AG08396 (cell line): ENCODE measurements at places on chromosomes 4 and X.

GRCh38 chr4:187139141-187139540 is 415.5 kb upstream of the FAT1 start:
- no peak for DNase-seq

- no peak for DNase-seq
Measured at GRCh38 chrX:153948847-153949805, 4.7 kb upstream of the RENBP start.

- DNase-seq: no peak
Measured at GRCh38 chrX:52262195-52262546, 77.5 kb downstream of the MAGED4 start.

GRCh38 chr4:152448038-152448707 is 87.7 kb downstream of the FBXW7 start:
- DNase-seq: no peak

DNA sequence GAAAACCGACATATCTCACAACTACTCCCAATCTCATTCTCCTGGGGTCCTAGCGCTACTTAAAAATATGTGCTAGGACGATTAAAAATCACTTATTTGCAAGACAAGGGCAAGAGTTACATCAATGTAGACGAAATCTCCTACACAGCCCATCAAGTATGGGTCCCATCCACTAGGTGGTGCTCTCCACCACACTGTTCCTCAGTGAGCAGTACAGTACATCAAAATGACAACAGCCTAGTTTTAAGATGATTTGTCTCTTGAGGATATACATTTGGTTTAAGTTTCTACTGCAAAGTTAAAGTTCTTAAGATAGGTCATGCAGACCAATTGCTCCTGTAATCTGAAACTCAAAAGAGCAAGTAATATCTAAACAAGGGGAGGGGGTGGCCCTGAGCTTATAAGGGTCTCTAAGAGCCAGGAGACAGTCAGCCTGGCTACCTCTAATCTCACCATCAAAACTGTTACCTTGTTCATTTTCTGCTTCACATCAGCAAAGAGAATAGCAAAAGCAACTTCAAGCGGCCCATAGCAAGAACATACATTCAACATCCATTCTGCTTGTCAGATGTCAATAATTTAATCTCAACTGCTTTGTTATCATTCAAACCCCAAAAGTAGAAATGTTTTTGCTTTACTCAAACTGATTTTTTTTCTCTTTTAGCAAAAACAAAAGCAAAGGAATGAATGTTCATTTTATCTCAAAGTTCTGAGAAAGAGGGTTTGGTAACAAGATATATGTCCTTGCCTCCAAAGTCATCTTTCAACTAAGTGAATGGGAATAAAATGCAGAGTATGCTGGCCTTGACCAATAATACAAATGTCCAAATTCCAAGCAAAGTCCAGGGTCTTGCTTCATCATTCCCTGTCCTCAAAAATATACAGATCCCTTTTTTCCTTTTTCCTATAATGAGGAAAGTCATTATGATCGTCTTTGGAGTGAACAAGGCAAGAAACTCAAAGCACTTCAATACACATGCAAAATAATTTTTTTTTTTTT is 53.1 kb downstream of the STX18 start:
- DNase-seq: peak; percentile 63

- DNase-seq: no peak
Measured at GRCh38 chrX:21014326-21014725, 359.9 kb upstream of the CNKSR2 start.

- DNase-seq: no peak
Measured at GRCh38 chr4:10259976-10260375, 143.4 kb upstream of the WDR1 start.

DNA sequence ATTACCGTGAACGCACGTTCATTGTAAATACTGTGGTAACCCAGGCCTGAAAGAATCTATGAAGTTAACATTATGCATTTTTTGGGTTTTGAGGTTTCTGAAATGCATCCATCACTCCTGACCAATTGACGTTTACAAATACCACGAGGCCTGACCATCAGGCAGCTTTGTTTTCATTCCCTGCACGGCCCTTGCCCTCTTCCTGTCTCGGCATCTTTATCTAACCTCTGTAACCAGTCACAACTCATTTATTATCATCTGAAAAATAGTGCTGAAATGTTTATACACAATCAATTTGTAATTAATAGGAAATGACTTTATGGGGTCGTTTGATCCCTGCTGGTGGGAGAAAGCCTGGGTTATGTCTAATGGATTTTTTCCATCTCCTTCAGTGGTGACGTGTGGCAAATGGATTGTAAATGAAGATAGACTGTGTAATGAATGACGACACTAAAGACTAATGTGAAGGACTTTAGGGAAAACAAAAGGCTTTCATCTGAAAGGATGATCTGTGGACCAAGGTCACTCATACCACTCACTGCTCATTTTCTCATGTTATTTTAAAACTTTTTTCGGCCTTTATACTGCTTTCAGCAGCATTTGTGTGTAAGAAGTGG is 102.7 kb upstream of the SORBS2 start:
- DNase-seq: peak; percentile 59

DNA sequence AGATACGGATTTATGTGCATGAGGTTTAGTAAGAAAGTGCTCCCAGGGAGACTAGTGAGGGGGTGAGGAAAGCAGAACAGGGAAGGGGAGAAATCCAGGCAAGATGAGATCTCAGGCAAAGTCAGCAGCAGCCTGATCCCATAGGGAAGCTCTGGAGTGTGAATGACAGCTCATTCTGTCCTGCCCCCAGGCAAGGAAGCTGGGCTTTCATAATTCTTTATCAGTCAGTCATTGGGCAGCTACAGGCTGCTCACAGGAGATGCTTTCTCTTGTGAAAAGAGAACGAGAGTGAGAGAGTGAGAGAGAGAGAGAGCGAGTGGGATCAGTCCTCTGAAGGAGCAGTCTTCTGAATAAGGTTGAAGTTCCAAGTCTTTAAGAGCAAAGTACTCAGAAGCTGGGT is 48.1 kb downstream of the SRPX start:
- no peak for DNase-seq

GRCh38 chr4:65367306-65367705 is 303.0 kb downstream of the EPHA5 start:
- DNase-seq: no peak

DNA sequence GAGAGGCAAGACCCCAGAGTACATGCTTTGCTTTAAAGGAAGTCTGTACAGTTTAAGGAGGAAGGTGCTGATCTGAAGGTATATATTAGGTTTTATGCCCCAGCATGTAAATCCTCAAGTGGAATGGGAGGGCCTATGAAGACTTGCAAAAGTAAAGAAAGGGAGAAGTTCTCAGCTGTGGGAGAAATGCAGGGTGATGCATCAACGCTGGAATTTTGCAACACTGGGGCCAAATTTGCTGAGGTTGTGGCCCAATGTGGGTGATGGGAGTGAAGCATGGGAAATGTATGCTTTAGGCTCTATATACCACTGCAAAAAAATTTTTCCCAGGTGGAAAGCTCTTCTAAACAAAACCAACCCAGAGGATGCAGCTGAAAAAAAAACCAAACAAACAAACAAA is 33.8 kb upstream of the GPR174 start:
- no peak for DNase-seq

DNA sequence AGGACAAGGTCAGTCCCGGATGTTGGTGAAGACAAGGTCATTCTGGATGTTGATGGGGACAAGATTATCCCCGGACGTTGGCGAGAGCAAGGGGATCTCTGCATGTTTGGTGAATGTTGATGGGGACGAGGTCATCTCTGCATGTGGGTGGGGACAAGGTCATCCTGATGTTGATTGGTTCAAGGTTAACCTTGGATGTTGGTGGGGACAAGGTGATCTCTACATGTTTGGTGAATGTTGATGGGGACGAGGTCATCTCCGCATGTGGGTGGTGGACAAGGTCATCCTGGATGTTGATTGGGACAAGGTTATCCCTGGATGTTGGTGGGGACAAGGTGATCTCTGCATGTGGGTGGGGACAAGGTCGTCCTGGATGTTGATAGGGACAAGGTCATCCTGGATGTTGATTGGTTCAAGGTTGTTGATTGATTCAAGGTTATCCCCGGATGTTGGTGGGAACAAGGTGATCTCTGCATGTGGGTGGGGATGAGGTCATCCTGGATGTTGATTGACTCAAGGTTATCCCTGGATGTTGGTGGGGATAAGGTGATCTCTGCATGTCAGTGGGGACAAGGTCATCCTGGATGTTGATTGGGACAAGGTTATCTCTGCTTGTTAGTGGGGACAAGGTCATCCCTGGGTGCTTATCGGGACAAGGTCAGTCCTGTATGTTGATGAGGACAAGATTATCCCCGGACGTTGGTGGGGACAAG is 28.8 kb upstream of the PLCXD1 start:
- no peak for DNase-seq

- no peak for DNase-seq
Measured at GRCh38 chr4:108838451-108838850, 75.6 kb upstream of the ETNPPL start.

DNA sequence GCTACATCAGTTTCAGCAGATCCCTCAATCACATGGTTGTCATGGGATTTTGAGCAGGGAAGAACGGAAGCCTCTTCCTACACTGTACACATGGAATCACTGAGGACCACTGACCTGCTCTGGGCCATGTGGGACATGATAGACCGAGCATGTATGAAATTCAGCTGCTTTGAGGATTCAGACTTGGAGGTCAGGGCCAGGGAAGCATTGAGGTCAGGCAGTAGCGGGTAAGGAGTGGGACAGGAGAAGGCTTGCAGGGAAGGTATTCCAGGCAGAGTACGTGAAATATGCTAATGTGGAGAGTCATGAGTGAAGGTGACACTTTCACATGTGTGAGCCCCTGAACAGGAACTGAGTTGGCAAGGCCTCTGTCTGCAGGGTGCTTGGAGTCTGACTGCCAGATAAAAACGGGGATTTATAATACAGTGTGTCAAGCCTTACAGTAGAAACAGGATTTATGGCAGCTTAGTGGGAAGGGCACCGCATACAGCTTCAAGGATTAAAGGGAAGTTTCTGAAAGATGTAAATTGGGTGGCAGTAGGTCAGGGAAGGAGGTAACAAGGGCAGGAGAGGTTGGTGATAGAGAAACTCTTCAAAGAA is 111.7 kb downstream of the STK32B start:
- no peak for DNase-seq

GRCh38 chr4:101695176-101695575 is 95.4 kb upstream of the BANK1 start:
- DNase-seq: peak; percentile 3

DNA sequence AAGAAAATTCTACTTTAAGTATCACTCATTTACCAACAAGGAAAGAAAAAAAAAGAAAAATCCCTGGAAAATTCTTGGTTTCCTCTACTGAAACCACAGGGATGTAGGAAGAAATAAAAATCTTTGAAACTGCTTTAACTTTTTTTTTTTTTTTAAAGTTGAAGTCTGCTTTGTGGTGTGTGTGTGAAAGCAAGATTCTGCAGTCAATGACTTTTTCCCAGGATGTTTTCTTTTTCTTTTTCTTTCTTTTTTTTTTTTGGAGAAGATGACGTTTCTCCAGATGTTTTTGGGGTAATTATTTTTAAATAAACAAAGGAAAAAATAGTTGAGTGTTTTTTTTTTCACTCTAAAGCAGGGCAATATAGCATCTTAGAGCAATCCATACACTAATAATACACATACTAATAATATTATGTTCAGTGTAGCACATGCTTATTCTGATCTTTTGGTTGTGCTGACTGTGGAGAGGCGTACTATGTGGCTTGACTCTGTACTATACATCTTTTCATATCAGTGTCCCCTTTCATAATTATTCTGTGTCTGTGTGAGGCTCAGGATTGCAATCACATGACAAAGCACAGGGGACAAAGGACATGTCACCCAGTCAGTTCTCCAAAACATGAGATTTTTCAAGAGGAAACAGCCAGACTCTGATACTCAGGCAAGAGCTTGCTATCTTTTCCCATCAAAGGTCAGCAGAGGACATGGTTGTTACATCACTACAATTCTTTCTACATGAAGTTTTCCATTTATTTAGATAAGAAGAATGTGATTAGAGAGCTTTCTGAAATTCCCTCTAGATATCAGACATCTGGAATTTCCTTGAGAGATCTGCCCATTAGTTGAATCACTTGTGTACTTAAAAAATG is 111.0 kb downstream of the PDE5A start:
- peak; percentile 5 for DNase-seq

GRCh38 chr4:6674500-6675149 is 19.1 kb upstream of the S100P start:
- DNase-seq: no peak

DNA sequence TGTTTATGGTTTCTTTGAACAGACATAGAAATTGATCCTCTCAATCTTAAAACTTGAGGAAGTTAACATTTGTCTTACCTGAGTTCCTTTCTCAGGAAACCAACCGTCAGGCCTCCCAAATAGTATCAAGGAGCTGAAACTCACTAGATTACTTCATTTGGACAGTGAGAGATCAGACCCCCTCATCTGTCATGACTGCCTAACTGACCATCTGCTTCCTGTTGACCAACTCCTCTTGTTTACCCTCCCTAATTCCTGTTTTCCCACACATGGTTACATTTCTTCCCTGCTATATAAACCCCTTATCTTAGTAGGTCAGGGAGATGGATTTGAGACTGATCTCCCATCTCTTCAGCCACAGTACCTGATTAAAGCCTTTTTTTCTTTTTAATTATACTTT is 46.2 kb upstream of the NMU start:
- no peak for DNase-seq

DNA sequence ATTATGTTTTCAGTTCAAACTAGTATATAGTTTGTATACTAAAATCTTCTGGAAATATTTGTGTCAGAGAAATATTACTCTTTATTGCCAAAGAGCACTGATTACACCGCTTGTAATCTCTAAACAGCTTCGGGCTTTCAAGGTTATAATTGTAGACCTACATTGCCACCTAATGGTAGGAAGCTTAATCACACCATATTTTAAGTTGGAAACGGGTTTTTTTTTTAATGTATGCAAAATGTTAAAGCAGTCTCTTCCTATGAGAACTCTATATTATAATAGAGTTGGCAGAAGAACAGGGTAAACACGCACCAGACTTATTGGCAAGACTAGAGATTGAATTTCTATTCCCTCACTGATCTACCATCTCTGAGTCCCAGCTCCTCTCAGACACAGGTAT is 19.5 kb upstream of the NFXL1 start:
- peak; percentile 29 for DNase-seq

DNA sequence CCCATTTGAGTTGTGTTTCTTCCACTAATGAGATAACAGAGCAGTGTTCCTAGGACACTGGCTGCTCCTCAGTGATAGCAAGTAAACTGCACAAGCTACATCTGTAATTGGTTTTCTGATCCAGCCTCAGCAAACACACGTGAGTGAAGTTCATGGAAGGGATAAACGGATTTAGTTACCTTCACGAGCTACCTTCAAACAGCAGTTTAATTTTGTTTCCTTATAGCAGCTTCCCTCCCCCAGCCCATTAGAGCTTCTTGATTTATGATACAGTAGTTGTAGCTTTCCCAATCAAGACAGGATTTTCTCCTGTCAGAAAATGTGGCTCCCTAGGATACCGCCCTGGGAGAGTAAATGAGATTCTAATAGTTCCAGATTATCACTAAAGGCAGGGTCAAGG is 634.2 kb upstream of the FAT1 start:
- no peak for DNase-seq

DNA sequence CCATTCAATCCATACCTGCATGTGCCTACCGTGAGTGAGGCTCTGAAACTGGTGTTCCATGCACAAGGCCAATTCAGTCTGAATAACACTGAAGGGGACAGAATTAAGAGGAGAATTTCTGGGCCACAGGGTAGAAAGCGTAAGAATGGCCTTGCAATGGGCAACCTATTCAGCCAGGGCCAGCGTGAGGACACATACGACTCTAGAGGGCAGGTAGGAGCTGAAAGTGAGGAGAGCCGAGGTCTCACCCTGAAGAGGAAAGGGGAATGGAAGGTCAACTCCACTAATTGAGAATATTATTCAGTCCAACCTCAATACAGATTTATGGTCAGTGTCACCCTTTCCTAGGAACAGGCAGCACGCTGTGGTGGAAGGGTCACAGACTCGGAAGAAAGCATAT is 202.2 kb downstream of the TRIML1 start:
- no peak for DNase-seq

- DNase-seq: no peak
Measured at GRCh38 chrX:16999275-16999674, 52.8 kb downstream of the REPS2 start.
